ENCODE measurements at places on chromosomes 2 and 18. TPM values are rescaled to one million over a fixed set of nuclear protein-coding genes. Genes with fewer than 3 reads are reported as not detected.

The ATP6V1B1 gene
- 0.71 TPM for total RNA-seq

The BUB1 gene
- 4.8 TPM for total RNA-seq

The SEPTIN10 gene
- 63.4 TPM for total RNA-seq

The RAPGEF4 gene
- total RNA-seq: 1.9 TPM

The REG3A gene
- total RNA-seq: not detected

Measured in smooth muscle cell of bladder (primary cell).